Stimulated activated CD8-positive, alpha-beta memory T cell treated with anti-CD3 and anti-CD28 coated beads, Interleukin-7, amount 100 ng/mL, for 1 hour (primary cell): ENCODE measurements at places on chromosomes 4 and X.

GRCh38 chr4:15901998-15902397, 36.5 kb downstream of the FGFBP1 start:
- no peak for DNase-seq

DNA sequence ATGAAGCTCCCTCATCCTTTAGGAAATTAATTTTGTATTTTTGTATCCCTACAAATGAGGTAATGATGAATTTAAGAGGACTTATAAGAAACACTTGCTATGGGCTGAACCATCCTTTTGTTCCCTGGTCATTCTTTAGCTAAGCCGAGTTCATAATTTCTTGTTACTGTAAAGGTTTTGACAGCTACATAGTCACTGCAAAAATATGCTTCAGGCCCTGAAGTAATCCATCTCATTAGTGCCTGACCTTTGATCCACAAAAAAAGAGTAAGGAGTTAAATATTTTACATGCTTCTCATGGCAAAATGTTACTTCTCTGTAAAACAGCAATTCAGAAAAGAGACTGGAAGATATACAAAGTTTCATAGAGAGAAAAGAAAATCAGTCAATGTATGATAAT, 290.6 kb upstream of the SLIT2 start:
- no peak for DNase-seq

GRCh38 chrX:69564665-69565064, 51.2 kb upstream of the EDA start:
- no peak for DNase-seq

- no peak for DNase-seq
These were observed 153.8 kb upstream of the RAPGEF2 start for GRCh38 chr4:158949099-158949498.

DNA sequence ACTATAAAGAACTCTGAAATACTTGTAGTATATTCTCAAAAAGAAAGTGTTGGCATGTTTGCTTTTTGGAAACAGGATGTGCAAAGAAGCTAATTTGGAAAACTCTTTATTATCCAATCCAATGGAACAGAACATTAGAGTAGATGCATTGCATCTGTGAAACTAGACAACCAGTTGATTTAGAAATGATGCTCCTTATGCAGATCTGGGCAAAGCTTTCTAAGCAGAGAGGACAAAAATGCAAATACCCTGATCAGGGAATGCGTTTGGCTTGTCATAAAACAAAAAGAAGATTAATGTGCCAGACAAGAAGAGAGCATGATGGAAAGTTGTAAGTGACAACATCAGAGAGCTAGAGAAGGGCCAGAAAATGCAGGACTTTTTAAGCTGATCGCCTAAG, 142.3 kb downstream of the RCHY1 start:
- no peak for DNase-seq

GRCh38 chrX:48834383-48834709, 1.1 kb downstream of the PCSK1N start:
- no peak for DNase-seq

GRCh38 chrX:2643880-2644279, 47.2 kb upstream of the CD99 start:
- DNase-seq: no peak

GRCh38 chrX:22220941-22221340, 51.8 kb upstream of the CBLL2 start:
- DNase-seq: no peak

DNA sequence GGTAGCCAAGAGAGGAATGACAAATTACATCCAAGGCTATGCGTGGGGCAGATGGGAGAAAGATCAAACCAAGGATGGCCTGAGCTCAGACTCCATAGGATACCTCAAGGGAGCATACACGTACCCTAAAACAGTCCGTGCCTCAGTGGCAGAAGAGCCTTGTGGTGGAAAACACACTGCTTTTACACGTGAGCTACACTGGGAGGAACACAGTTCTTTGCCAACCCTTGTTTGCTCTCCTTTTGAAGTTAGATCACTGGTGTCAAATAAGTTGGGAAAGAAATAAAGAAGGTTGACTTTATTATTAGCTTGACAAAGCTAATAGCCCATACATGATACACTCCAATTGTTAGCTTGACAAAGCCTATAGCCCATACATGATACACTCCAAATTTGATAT, 141.9 kb downstream of the MGST2 start:
- no peak for DNase-seq

DNA sequence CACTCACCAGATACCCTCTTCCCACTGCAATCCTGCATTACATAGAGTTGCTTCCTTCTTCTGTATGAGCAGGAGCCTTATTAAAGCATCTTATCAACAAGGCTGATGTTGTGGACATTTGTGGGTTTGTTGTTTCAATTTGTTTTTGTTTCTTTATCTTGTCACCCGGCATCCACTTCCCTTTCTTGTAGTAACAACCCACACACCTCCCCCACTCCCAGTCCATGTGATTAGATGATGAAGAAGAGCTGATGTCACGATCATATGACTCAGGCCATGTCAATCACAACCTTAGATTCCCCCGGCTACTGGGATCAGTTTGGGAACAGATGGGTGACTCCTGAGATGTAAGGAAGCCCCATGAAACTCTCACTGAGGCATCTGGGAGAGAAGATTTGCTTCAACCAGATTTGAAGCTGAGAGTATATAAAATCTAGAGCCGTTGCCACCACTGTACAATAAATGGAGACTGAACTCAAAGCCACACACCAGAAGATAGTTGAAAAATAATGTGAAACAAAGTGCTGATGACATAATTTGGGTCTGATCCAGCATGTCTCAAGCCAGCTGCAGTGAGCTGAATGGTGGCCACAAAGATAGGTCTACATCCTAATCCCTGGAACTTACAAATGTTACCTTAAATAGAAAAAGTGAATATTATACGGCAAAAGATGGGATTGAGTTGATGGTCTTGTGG, 34.1 kb upstream of the SRD5A3 start:
- DNase-seq: no peak

DNA sequence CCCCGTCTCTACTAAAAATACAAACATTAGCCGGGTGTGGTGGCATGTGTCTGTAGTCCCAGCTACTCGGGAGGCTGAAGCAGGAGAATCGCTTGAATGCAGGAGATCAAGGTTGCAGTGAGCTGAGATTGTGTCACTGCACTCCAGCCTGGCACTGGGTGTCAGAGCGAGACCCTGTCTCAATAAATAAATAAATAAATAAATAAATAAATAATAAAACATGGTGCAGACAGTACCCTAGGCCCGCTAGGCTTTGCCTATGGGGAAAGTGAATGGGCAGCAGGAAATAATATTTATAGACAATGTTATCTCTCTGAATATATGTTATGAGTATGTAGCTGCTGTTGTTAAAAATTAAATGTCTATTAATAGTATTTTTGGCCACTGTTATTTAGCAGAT, 130.4 kb downstream of the LARP7 start:
- DNase-seq: no peak

GRCh38 chr4:99390055-99390454, 37.5 kb upstream of the ADH1C start:
- DNase-seq: no peak

DNA sequence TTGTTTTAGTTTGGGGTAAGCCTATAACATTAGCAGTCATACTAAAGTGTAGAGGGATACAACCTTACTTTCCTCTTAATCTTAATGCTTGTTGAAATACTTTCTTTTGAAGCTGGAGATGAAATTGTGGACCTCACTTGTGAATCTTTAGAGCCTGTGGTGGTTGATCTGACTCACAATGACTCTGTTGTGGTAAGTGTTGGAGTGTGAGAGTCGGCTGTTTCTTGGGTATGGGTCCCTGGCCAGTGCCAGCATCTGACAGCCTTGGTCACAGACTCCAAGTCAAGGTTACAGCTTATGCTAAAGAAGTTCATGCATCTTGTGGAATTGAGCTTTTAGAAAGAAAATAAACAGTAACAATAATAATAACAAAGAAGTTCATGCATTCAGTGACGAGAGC, 31.6 kb downstream of the RNF4 start:
- DNase-seq: no peak

- DNase-seq: no peak
These were observed 669 bp downstream of the IRF2 start for GRCh38 chr4:184473499-184474262.

- DNase-seq: no peak
These were observed at the start of gene TMEM35A for GRCh38 chrX:101078716-101079598. TMEM35A (plus strand) TSS chrX:101078879; CDS start chrX:101079003, 124 bp downstream.

- no peak for DNase-seq
These were observed 32.0 kb upstream of the ANXA5 start for GRCh38 chr4:121728798-121729226.

- no peak for DNase-seq
These were observed 55.0 kb downstream of the PAPSS1 start for GRCh38 chr4:107665001-107665400.

DNA sequence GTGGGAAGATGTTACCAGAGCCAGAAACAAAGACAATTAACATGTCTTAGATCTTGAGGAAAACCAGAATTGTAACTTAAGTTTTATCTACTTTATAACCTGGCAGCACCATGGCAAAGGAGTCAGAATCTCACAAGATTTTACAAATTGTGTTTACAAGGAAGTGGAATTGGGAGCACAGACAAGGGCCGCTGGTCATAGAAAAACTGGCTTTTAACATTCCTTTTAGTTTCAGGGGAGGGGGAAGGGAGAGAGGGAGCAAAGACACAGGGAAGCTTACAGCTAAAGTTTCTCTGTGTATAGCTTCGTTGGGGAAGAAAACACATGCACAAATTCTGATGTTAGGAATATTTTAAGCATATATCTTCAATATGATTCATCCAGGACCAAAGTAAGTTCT, 10.3 kb upstream of the UGT2B11 start:
- DNase-seq: no peak

DNA sequence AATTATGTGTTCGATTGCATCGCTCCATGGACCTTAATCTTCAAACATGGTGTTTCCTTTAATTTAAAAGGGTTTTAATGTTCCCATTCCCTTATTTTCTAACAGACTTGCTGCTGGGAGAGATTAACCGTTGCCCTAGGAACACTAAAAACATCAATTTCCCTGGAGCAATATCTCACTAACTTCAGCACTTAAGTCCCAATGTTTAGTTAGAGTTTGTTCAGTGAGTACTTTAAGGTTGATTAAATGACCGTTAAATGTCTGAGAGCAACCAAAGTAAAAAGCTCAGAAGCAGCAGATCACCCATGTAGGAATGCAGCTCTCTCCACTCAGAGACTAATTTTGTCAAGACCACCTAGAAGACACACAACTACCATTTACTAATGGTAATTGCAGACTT, 111.2 kb upstream of the PDE5A start:
- no peak for DNase-seq

GRCh38 chrX:71458866-71459265, 74.0 kb upstream of the OGT start:
- no peak for DNase-seq

DNA sequence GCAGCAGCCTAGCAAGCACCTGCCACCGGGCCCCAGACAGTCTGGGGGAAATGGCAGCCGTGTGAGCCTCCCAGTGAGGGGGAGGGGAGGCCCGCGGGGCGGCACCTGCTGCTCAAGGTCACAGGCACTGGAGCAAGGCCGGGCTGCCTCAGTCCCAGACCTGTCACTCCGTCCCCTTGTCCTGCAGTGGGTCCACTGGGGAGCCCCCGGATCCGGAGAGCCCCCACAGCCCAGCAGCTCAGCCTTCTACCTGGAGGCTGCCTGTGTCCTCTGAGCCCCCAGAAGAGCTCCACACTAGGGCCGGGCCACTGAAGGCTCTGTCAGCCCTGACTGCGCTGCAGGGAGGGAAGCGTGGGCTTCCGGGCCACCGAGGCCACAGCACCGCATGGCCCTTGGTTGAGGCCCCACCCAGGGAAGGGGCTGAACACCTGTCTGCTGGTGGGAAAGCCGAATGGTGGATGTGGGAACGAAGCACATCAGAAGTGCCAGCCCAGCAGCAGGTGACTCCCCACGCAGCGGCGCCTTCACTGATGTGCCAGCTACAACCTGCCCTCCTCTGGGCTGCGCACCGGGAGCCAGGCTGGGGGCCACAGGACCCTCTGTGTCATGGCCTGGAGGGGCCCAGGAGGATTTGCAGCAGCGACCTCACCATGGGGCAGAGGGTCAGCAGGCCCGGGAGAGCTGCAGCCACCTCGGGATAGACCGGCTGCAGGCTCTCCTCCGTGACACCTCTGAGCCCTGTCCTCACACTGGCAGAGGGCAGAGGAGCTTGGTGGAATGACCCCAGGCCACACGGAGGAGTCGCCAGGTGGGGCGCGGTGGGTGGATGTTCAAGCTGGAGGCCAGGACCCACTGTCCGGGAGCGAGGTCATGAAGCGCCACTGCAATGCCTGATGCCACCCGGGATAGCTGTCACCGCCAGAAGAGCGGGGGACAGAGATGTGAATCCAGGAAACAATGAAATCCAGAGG, 35.0 kb upstream of the MXD4 start:
- no peak for DNase-seq

DNA sequence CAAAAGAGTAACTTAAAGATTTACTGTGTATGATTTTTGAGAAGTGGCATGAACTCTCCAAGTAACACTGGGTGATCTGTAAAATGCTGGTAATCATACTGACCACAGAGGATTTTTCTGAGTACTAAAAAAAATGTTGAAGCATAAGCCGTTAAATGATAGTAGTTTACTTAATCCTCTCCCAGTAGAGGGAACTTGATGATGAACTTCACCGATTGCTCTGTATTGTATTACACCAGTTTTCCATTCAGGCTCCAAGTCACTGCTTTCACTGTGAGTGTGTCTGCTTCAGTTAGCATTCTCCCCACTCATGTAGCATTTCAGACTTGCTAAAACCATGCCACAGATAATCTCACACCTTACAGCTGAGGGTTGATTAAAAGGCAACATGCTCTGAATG, 294.1 kb downstream of the GBA3 start:
- no peak for DNase-seq

- DNase-seq: no peak
These were observed 111.5 kb downstream of the FBXW7 start for GRCh38 chr4:152424396-152424795.

GRCh38 chr4:151153585-151153984, 54.2 kb downstream of the RPS3A start:
- DNase-seq: no peak

- no peak for DNase-seq
These were observed 606.0 kb downstream of the BCOR start for GRCh38 chrX:39491548-39492297.

DNA sequence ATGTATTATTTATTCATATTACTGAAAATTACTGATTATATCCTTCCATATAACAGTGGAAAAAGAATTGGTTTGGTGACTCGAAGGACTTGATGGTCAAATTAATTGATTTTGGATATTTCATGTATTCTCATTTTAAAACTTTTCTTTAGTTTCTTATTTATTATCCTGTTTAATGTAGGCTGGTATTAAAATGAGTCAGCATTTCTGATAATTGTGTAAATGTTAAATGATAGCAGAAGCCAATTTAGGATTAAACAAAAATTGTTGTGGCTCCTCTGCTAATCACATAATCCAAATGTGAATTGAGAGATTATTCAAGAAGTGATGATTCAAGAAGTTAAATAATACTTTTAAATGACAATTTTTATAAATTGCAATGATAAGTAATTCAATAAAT, 38.7 kb downstream of the PDLIM5 start:
- DNase-seq: no peak

DNA sequence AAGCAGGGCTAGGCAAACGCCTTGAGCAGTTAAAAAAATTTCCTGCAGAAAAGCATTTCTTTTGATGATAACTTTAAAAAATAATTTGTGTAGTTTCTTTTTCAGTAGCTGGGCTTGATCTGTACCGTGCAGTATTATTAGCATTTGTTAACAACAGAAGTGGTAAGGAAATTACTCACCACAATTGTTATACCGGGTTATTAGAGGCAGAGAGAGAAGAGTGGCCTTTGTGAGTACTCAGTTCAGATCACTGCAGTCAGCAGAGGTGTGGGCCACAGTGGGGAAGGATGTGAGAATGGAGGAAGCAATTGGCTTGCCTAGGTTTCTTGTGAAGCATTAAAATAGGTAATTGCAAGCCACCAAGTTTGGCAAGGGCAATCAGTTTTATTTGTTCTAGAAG, 14.3 kb upstream of the IL21 start:
- no peak for DNase-seq

- DNase-seq: no peak
These were observed 538.2 kb downstream of the DMD start for GRCh38 chrX:32673193-32673592.
